ENCODE measurements at places on chromosomes 2 and 18.

DNA sequence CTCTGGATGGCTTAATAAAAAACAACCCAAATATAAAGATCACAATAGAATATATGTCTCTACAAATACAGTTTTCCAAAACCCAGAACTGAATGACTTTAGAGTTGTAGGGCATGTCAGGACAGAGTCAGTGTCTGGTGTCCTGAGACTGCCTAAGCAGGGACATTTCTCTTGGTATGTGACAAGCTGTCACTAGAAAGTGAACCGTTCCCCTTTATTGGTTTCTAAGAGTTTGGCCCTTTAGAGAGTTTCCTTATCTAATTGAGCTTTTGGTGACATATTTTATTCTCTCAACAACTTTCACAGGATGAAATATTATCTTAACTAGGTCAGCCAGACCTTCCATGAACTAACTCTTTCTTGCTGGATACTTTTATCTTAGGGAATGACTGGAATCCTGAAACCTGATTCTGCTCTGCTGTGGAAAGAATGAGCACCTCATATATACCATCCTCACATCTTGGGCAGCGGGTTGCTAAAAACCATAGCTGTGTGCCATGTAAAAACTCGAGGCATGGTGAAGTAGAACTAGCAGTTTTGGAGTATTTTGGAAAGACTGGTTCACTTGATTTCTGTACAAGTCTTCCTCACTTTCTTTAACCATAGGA lies 54.8 kb downstream of the CAVIN2 start:
- DNase-seq, result no peak

GRCh38 chr2:17540813-17541530 lies 476 bp downstream of the VSNL1 start:
- DNase-seq, result no peak

DNA sequence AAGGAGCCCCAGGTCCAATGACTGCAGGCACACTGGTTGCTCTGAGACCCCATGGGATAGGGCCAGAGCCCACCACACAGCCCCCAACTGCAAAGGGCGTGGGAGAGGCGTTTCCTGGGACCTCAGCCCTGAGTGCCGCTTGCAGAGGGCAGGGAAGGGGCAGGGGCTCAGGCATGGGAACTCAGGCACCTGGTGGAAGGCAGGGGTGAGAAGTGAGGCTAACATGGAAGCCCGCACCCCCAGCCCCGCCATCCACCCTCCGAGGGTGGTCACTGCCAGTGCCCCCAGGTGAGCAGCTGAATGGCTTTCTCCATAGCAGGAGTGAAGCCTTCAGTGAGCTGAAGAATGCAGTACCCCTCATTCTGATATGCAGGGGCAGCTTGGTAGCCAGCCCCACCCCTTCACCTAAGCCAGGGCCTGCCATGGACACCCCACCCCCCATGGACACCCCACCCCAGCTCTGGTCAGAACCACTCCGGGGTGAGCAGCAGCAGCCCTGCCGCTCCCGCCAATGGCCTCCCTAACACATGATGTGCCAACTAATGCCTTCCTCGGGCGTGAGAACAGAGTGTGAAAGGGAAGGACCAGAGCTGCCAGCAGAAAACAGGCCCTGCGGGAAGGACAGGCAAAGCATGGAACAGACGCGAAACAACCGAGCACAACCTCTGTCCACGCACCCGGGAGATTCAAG lies 6.6 kb downstream of the KIF1A start:
- no peak for DNase-seq

DNA sequence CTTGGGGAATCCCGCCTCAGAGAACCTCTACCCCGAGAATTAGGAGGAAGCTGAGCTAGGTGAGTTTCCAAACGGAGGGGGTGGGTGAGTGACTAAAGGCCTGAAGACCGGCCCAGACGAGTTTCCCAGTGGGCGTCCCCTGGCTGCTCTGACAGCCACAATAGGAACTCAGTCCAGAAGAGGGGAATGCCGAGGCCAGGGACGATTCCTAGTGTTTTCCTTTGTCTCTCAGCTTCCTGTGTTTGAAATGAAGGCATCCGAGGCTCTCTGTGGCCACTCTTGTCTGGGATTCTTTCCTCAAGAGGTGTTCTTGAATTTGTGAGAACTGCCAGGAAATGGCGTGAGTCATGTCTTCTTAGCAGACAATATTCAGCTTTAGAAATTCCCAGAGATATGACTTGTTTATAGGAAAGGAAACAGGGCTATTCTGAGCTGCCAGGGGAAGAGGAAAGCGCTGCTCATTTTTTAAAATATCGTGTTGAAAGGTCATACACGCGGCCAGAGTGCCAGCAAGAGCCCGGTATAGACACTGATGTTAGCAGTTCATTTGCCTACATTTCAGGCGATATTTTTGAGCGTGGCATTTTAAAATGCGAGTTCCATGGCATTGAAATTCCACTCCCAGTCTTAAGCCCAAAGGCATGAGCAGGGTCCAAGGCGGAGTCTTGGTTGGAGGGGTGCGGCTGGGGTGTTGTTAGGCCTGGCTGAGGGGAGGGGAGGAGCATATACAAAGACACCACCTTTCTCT lies 169.1 kb upstream of the KLF7 start:
- DNase-seq, result peak; percentile 33

GRCh38 chr2:182621191-182621590 lies 94.9 kb upstream of the DNAJC10 start:
- no peak for DNase-seq

DNA sequence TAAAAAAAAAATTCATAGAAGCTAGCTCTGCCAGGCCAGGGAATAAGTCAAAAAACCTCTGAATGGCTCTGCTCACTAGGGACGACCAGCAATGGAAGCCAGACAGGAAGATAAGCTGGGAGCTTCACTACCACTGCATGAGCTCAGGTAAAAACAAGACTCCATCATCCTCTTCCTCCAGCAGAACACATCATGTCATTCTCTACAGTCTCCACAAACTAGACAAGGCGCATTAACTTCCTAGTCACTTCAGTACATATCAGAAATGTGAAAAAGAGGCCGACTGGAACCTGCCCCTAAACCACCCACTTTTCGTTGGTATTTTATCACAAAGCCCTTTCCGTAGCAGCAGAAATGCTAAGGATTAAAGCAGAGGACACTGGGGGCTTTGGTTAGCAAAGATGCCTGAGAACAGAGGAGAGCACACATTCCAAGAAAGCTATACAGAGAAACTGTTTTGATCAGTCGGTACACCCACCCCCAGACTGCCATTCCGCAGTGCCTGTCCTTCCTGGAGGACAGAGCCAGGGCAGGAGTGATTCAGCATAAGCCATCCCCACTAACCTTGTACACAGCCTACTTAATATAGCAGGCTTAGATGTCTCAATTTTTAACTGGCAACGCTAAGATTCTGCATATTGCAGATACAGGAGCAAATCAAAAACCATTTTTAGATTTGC lies 53.4 kb downstream of the AAK1 start:
- no peak for DNase-seq

- DNase-seq, result no peak
These were observed 18.1 kb upstream of the MAPRE3 start for GRCh38 chr2:26952374-26952773.

DNA sequence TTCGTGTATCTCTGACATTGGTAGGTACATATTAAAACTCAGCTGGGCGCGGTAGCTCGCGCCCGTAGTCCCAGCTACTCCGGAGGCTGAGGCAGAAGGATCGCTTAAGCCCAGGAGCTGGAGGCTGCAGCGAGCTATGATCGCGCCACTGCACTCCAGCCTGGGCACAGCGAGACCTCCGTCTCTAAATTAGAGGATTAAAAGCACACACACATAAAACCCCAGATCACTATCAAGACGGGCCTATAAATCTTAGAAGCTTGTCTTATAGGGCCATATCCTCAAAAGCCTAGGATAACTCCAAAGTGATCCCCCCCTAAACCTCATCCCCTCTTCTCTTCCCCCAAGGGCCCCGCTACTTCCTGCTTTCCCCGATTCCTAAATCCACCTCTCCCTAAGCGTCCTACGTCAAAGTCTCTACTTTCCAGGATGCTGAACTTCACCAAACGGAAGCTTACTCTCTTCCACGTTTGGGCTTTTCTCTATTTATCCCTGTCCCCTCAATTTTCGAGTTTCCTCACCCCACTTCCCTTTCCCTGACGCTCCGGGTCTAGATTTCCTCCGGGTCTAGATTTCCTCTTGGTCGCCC lies 707 bp downstream of the KRCC1 start:
- peak; percentile 23 for DNase-seq

DNA sequence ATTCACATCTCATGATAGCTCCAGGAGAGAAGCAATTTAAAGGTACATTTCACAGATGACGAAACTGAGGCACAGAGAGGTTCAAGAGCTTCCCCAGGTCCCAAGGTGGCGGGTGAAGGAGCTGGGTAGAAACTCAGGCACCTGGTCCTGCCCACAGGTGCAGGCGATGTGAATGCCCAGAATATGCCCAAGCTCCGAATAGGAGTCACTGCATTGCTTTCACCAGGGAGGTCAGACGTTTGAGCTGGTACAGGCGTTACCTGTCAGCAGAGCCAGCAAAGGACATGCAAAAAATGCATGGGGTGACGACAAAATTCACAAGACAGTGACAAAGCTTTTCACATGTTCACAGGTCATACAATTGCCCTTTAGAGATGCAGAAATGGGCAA lies 247.9 kb downstream of the HDAC4 start:
- DNase-seq, result no peak

DNA sequence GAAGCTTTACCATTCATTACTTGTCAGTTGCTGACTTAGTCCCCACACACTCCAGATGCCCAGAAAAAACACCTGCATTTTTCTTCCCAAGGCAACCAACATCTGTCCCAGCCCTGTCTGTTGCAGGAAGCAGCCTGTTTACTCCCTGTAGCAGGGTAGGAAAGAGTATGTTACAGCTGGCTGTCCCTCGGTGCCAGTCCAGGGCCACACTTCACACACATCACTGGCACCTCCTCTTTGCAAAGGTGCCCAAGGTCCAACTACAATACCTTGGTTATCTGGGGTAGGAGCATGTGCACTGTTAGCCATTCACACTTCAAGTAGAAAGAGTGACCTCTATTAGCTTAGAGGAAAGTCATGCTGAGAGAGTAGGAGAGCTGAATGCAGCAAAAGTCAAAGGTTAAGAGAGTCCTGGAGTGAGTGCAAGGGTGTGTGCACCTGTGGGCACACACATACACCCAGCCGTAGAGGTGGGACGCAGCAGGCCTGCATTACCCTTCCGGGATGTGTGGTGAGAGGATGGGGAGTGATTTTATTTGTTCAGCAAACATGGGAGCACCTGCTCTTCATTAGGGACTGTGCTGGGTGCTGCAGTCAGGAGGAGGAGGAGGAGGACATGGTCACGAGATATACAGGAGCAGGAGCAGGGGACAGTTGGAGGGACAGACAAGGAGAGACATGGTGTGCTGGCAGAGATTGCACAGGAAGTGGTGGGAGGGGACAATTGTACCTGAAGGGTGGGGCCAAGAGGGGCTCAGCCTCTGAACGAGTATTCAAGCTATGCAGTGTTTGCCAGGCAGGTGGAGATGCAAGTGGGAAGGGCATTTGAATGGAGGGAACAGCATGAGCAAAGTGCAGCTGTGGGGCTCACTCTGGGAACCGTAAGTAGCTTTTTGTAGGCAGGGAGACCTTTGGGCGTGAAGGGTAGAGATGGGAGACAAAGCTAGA lies 69.8 kb downstream of the TSN start:
- no peak for DNase-seq

GRCh38 chr2:225763711-225764110 lies 364.2 kb downstream of the NYAP2 start:
- no peak for DNase-seq

- DNase-seq, result peak; percentile 24
These were observed 89.2 kb downstream of the SOCS6 start for GRCh38 chr18:70377857-70378701.

DNA sequence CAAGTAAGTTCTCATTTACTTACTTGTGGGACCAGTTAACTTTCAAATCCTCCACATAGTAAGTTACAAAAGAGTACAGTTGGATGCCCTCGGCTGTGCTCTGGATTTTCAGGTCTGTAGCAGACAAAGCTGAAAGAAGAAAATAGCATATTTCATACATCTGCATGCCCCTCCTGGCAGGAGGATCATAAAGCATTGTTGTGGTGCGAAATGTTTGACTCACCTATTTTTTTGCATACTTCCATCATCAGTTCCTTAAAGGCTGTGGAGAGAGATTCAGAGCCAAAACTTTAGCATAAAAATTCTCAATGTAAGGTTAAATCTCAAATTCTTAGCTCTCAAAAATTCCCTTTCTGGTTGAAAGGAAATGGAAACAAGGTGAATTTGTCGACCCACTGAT lies 70.8 kb upstream of the LPIN2 start:
- DNase-seq, result no peak

DNA sequence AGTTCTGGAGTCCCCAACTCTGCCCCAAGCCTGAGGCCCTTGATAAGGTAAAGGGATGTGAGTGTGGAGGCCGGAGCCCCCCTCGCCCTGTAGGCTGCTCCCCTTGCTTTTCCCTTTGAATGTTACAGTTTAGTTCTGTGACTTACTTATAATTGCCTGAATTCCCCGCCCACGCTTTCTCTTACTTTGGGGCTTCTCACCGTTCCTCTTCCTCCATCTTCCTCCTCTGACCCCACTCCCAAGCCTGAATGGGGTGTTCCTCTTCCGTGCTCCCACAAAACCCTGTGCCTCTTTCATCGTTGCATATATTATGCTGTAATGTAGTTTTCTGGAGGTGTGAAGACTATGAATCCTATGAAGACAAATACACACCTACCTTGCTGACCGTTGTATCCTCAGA lies 15.0 kb upstream of the IL1RN start:
- no peak for DNase-seq

- no peak for DNase-seq
These were observed 160.2 kb downstream of the ZEB2 start for GRCh38 chr2:144359684-144360083.

DNA sequence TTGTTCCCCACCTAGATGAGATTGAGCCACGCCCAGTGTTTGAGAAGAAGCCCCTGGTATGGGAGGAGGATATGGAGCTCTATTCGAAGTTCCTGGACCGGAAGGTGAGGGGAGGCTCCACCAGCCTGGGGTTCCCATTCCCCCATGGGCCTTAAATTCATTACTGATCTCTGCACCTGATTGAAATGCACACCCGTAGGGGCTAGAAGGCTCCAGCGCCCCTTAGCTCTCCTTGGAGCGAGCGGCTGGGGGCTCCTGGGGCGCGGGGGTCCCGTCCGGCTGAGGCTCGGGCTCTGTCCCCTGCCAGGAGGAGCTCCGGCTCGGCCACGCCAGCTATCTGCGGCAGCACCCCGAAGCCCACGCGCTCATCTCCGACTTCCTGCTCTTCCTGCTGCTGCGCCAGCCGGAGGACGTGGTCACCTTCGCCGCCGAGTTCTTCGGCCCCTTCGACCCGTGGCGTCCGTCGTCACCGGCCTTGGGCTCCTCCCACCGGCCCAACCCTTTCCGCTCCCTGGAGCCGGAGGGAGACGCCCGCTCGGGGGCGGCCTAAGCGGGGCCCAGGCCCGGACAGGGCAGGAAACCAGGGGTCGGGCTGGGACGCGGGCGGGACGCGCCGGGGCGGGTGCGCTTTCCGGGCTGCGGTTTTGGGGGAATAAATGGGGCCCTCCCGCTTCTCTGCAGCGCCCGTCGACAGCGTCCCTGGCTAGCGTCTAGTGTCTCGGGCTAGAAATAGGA lies 10.9 kb downstream of the CATIP start:
- DNase-seq, result no peak

GRCh38 chr2:20223407-20224163 lies 1.3 kb downstream of the SDC1 start:
- peak; percentile 54 for DNase-seq

- DNase-seq, result no peak
These were observed 18.6 kb upstream of the MARCO start for GRCh38 chr2:118923371-118923770.

Data from NCI-H2227 treated with DMSO at 0.1 percent for 48 hours (cell line).